ENCODE measurements at places on chromosomes 11 and 22.

DNA sequence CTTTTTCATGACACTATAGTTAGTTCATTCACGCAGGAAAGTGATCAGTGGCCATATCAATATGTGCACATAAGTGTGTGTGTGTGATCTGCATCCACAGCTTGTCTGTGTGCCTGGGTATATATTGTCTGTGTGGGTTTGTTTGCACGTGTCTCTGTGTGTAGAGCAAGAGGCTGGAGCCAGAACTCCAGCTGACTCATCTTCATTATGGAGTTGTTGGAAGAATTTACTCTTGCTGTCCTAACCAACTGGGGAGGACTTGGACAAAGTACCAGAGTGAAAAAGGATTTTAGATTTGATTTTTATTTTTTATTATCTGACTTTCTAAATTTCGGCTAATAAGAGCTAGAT is 63.9 kb downstream of the TP53I11 start:
- DNase-seq, result no peak

DNA sequence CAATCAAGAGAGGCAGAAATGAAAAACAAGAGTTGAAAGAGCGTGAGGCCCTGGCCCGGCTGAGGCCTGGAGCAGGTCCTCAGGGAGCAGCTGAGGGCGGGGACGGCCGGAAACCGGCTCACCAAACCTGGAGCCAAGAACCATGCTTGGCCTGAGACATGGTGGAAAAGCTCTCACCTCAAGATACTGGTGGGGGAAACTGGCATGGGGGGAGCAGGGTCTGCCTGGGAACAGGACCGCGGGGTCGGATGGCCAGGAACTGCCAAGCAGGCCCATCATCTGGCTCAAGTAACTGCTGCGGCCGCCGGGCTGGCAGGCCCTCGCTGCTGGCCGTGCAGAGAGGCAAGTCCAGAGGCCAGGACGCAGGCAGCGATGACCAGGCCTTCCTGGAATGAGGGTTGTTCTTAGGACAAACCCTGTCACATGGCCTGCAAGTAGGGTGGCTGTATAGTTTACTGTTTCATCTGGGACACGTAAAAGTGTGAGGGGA is 18.9 kb upstream of the WNT11 start:
- DNase-seq, result no peak

DNA sequence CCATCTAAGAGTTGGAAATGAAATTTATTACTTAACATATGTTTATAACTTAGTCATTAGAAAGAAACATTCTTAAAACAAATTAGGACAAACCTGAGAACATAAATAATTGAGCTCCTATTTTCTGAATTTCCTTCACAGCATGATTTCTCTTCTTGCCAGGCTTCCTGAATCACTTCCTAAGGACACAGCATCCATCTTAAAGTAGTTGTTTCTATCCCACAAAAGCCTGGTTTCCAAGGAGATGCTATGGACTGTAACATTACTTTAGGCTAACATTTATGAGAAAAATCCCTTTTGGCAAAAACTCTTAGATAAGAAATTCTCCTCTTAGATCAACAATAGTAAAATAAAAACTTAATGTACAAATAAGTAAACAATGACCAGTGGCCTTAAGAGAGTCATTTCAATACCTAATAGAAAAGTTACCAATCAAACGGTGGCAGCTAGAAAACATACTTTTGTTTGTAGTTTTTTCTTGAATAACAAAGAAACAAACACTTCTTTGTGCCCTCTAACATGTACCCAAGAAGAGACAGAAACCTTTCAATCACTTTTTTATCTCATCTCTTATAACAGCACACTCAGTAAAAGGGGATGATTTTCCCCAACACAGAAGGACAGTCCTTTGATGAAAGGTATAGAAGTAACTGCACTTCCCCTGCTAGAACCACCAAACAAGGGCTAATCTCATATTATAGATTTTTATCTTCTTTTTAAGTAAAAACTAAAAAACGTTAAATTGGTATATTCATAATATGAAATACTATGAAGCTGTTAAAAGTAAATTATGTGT is 74.5 kb downstream of the TTC28 start:
- no peak for DNase-seq

GRCh38 chr11:93694109-93694508 is 32.6 kb downstream of the CEP295 start:
- DNase-seq, result no peak

GRCh38 chr22:49536571-49537131 is 291.0 kb downstream of the BRD1 start:
- DNase-seq, result no peak

- no peak for DNase-seq
These were observed 18.4 kb upstream of the SMTN start for GRCh38 chr22:31062566-31063230.

- DNase-seq, result no peak
These were observed 48.3 kb downstream of the RPUSD4 start for GRCh38 chr11:126163074-126163700.

DNA sequence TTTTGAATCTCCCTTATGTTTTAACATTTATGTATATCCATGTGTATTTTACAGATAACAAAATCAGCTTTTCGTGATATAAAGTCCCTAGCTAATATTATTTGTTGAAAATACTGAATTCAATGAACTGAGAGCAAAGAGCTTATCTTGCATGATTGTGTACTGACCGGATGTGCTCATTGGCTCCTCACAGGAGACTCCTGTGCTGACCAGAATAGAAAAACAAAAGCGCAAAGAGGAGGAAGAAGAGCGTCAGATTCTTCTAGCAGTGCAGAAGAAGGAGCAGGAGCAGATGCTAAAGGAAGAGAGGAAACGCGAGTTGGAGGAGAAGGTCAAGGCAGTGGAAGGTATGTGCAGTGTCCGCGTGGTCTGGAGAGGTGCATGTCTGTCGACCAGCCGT is 39.4 kb upstream of the SLC25A18 start:
- DNase-seq, result no peak

DNA sequence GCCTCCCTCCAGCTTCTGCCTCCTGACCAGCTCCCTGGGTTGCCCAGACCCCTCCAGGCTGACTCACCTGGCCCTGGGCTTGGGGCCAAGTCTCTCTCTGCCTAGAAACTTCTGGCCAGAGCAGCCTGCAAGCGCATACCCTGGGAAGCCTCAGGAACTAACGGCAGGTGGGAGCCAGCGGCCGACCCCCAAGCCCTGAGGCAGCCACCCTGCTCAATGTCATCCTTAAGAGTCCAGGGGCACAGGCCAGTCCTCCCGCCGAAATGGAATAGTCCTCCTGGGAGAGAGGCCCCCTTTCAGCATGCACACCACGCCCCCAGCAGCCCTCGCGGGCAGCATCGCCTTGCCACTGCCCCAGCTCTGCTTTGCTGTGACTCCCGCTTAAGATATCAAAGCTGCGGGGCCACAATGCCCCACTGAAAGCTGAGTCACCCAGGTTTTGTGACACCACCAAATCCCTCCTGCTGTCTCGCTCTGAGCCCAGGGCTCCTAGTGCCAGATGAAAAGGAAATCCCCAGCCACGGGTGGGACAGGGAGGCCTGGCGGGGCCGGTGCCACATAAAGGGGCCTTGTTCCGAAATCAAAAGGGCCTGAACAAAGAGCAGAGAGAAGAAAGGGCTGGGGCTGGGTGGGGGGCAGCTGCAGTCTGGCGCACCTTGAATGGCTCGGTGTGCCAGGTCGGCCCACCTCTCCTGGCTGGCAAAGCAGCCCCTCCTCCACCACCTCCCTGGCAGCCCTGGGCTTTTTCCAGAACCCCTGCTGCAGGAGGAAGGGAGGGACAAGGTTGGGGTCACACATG is 21.4 kb upstream of the FGF3 start:
- no peak for DNase-seq

GRCh38 chr11:69240332-69241074 is 53.5 kb upstream of the MYEOV start:
- DNase-seq, result no peak

DNA sequence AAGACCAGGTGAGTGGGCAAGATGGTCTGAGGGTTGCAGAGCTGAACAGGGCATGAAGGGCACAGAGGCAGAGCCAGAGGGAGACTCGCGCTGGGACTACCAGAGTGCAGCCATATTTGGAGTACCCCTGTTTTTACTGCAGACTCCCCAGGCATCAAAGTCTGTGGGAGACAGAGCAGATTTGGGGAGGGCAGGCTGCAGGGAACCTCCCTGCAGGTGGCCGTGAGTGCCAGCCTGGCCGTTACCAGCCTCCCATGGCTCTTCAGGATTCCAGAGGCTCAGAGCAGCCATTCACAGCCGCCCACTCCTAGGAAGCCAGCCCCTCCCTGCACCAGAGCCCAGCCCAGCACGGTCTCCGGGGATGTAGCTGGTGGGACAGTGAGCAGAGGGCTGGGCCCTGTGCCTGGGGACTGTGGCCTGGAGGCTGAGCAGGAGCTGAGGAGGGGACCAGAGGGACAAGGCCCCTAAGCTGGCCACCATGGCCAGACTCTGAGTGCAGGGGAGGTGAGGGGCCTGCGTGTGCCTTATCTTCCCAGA is at the start of gene SEPTIN3:
TSS of gene SEPTIN3 (plus strand) at position 334 of the 537 bp plus-strand sequence. CDS start 2,050 bp downstream, outside the sequence.
- DNase-seq, result no peak

DNA sequence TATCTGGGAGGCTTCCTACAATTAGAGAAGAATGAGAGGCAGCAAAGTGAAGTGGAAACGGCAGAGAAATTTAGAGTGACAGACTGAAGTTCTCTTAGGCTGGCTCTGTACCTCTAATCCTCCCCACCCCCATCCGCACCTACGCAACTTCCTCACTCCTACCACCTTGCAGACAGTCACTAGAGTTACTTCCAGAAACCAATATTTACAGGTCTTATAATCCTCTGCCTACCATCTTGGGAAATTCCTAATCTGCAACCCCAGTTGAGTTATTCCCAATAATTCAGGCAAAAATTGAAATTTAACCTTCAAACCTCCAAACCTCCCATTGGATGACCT is 71.7 kb downstream of the PAK1 start:
- no peak for DNase-seq

DNA sequence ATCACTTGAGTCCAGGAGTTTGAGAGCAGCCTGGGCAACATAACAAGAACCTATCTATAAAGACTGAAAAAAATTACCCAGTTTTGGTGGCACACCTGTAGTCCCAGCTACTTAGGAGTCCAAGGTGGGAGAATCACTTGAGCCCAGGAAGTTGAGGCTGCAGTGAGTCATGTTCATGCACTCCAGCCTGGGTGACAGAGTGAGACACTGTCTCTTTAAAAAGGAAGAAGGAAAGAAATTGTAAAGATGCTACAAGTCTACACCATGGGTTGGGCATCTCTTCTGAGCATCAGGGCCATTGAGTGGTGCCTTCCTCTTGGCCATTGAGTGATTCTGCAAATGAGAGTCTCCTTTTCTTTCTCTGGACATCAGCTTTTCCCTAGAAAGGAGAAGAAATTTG is 15.7 kb upstream of the MTMR3 start:
- no peak for DNase-seq

DNA sequence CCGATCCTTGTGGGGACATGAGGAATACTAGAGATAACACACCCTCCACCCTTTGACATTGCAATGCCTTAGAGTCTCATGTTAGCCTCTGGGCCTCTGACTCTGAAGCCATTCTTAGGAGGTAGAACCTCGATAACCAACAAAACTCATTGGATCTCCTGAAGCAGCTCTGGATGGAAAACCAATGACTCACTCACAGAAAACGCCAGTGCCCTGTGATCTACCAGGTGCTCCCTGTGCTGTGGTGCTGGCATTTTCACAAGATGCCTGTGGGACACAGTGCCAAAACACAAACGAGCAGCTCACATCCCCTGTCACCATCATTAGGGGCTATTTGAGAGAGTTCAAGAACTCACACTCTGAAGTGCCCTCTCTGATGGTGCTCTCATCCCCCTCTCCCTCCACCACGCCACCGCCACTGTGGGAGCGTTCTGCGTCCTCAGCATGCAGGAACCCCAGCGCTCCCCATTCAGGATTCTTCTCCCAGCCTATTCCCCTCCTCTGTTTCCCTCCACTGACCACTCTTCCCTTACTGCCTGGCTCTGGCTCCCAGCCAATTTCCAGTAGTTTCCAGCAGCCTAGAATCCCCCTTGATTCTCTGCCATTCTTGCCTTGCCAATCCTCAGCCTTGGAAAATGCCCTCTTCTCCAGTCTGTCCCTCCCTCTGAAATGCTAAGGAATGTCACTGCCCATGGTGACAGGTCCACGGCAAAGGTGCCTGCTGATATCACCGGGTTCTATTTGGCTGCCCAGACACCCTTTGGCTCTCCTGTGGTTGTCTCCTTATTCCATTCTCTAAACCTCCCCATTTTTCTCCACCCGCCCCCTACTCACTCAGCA is 4.7 kb upstream of the POLD4 start:
- DNase-seq, result no peak

GRCh38 chr11:22730319-22730718 is 63.9 kb downstream of the GAS2 start:
- DNase-seq, result no peak

DNA sequence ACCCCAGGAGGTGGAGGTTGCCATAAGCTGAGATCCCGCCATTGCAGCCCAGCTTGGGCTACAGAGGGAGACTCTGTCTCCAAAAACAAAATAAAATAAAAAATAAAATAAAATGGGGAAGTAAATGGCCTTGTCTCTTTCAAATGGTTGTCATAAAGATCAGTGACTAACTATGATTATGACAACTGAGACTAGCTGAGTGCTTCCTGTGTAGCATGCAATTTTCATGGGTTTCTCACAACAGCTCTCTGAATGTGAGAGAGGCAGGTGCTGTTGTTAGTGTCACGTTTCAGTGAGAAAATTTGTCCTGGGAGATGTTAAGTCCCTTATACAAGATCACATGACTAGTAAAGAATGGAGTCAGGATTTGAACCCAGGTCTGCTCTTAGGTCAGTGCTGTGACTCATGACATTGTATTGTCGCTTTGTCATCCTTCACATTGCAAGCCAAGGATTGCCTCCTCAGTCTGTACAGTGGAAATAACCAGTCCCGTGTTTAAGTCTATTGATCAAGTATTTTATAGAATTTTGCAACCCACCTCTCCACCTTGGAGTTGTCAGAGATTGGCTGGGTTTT is 163.3 kb upstream of the CCDC90B start:
- no peak for DNase-seq

DNA sequence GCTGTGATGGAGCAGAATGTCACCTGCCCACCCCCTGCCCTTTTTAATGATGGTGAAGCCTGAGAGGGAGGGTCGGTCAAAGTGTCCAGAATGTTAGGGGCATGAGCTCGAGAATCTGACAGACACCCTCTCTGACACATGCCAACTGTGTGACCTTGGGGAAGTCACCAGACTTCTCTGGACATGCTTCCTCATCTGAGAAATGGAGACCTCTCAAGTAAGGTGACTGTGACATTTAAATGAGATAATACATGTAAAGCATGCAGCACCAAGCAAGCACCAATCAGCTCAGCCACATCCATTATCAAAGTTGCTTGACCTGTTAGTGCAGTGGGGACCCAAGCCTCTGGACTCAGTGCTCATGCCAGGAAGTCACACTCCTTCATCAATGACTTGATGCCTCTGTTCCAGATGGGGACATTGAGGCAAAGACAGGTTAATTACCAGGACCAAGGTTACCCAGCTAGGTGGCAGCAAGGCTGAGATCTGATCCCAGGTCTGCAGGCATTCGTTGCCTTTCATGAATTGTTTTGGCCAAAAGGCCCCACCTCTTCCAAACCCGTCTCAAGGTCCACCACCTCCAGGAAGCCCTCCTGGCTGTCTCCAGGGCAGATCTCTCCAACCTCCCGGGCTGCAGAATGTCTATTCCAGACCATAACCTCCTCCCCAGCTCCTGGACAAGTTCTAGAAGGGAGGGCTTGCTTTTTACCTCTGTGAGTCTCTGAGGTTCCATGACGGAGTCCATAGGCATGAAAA is 38.8 kb upstream of the SYT7 start:
- no peak for DNase-seq
